CD4-positive, alpha-beta memory T cell (primary cell): ENCODE measurements at places on chromosomes 2 and 18. TPM values are rescaled to one million over a fixed set of nuclear protein-coding genes. Genes with fewer than 3 reads are reported as not detected.

GRCh38 chr2:44131177-44131576, 37.5 kb upstream of the PPM1B start:
- H3K27ac ChIP-seq: no peak overlapping the region
- H3K27me3 ChIP-seq: no peaks in the 10 kb centered on the region
- DNase-seq: no peak
- no peak overlapping the region for H3K4me3 ChIP-seq

SRD5A2 gene
- polyA plus RNA-seq: not detected

AQP4 gene
- not detected for polyA plus RNA-seq

DNA sequence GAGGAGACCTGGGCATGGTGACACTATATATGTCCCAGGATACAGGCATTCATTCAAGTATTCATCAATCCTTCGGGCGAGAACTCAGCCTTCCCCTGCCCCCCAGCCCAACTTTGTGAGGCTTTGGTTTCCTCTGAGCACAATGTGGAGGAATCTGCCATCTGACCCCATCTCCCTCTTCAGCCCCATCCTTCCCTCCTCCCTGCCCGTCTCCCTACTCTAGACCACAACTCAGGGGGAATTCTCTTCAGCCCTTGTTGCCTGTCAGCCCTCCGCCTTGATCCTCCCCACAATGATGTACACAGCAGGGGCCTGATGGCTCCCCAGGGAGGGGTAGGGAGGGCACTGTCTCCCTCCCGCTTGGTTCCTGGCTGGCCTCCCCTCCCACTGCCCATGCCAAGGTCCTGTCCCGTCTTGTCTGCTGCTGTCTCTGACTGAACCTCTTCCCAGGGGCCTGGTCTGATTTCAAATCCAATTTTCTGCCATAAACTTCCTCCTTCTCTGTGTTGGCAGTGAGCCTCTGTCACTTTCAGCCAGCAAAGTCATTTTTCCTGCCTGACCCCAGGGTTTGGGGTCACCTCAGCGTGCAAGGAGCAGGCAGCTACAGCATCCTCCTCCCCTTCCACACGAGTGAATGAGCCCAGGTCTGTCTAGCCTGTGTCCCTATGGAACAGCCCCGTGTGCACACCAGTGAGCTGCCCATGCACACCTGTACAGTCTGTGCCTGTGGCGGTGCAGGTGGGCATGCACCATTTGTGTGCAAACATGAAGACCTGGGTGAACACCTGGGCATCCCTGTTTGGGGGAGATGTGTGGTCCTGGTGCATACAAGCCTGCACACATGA, 197.3 kb downstream of the CELF4 start:
- H3K27me3 ChIP-seq: no peaks in the 10 kb centered on the region
- no peaks in the 10 kb centered on the region for H3K4me1 ChIP-seq
- no peak overlapping the region for H3K27ac ChIP-seq

DNA sequence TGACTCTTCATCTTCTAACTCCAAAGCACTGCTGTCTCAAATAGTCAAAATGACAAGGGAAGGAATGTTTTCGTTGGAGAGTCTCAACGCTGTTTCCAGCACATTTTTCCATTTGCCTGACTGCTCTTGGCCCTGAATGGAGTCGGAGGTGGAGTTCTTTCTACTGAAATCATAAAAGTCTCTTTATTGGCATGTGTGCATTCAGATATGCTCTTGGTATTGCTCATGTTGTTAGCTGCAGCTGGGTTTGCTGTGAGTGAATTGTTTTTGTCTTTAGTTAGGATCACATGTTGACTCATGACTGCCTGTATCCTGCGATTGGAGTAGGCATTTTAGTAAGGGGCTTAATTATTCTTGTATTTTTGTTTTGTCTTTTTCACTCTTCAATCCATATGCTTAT, 16.8 kb downstream of the TMEM17 start:
- no peak overlapping the region for H3K27ac ChIP-seq
- no peak for DNase-seq
- H3K36me3 ChIP-seq: no peaks in the 10 kb centered on the region
- H3K4me1 ChIP-seq: no peaks in the 10 kb centered on the region

DNA sequence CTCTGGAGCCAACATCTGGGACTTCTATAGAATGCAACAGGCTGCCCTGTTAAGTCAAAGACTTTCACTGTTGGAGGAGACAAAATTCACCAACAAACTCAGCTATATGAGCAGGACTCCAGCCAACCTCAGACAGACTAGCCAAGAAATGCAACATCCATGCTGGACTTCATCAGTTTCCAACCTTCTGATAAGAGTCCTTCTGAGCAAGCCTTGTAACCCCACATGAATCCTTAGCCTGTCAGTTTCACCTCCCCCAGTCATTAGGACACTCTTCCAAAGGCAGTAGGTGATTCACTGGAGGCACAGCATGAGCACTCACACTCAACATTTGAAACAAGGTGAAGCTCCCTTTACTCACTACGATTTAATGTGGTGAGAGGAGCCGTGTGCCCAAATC, 5.8 kb downstream of the TBC1D8 start:
- H3K4me3 ChIP-seq: no peak overlapping the region
- H3K36me3 ChIP-seq: no peaks in the 10 kb centered on the region
- no peak overlapping the region for H3K27ac ChIP-seq
- peaks cover 8% of the 10 kb centered on the region for H3K4me1 ChIP-seq
- no peaks in the 10 kb centered on the region for H3K27me3 ChIP-seq

DNA sequence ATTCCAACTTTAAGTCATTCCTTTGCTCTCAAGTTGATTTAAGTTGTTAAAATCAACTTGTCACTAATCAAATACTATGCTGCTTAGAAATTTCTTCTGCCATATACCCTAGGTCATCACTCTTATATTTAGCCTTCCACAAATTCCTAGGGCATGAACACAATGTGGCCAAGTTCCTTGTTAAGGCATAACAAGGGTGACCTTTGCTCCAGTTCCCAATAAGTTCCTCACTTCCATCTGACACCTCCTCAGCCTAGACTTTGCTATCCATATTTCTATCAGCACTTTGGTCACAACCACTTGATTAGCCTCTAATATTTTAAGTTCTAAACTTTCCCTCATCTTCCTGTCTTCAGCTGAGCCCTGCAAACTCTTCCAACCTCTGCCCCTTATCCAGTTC, 9.9 kb upstream of the TMEM37 start:
- H3K4me1 ChIP-seq: no peaks in the 10 kb centered on the region
- H3K4me3 ChIP-seq: no peak overlapping the region
- DNase-seq: no peak
- no peak overlapping the region for H3K27ac ChIP-seq
- H3K36me3 ChIP-seq: no peaks in the 10 kb centered on the region
- H3K27me3 ChIP-seq: no peaks in the 10 kb centered on the region

- peaks cover 16% of the 10 kb centered on the region for H3K4me1 ChIP-seq
- H3K4me3 ChIP-seq: no peak overlapping the region
- H3K36me3 ChIP-seq: no peaks in the 10 kb centered on the region
- H3K27ac ChIP-seq: peak overlapping the region; percentile 37
- no peaks in the 10 kb centered on the region for H3K27me3 ChIP-seq
These were observed 77.6 kb downstream of the AP1S3 start for GRCh38 chr2:223759569-223760430.

GRCh38 chr2:112714836-112715631, 5.8 kb upstream of the NT5DC4 start:
- no peaks in the 10 kb centered on the region for H3K36me3 ChIP-seq
- no peaks in the 10 kb centered on the region for H3K27me3 ChIP-seq
- H3K4me3 ChIP-seq: no peak overlapping the region
- no peaks in the 10 kb centered on the region for H3K4me1 ChIP-seq
- no peak for DNase-seq

CLHC1 gene
- polyA plus RNA-seq: 1.0 TPM

HOXD12 gene
- polyA plus RNA-seq: not detected

DNA sequence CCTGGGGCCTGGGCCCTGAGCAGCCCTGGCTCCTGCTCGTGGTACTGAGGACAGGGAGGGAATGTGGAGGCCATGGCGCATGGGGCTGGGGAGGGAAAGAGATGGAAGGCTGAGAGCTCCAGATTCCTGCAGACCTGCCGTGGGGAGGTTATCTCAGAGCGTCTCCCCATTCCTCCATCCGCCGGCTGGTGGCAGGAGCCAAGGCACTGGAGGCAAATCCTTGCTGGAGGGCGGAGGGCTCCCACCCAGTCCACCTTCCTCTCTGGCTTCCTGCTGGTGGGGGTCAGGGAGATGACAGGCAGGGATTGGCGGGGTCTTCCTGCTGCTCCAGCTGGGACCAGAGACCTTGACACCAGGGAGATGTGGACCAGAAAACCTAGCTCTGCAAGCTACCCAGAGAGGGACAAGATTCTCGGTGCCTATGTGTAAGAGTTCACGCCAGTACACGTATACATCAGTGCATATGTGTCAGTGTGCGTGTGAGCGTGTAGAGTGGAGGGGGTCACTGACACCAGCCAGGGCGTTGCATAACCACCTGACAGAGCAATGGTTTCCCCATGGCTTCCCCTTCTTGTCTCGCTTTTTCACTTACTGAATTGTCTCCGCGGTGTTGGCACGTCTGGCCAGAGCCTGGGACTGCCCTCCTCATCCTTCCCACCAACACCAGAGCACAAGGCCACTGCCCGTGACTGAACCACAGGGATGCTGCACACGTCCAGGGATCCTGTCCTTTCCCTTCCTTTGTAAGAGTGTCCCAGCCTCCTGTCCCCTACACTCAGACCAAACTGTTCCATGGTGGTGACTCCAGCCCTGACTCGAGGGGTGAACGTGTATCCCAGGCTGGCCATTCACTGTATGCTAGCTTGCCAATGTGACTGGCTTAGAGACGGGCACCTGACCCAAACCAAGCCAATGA, 15.8 kb upstream of the SEMA4C start:
- peaks cover 8% of the 10 kb centered on the region for H3K4me1 ChIP-seq
- H3K27me3 ChIP-seq: no peaks in the 10 kb centered on the region
- H3K27ac ChIP-seq: no peak overlapping the region
- H3K4me3 ChIP-seq: no peak overlapping the region

DNA sequence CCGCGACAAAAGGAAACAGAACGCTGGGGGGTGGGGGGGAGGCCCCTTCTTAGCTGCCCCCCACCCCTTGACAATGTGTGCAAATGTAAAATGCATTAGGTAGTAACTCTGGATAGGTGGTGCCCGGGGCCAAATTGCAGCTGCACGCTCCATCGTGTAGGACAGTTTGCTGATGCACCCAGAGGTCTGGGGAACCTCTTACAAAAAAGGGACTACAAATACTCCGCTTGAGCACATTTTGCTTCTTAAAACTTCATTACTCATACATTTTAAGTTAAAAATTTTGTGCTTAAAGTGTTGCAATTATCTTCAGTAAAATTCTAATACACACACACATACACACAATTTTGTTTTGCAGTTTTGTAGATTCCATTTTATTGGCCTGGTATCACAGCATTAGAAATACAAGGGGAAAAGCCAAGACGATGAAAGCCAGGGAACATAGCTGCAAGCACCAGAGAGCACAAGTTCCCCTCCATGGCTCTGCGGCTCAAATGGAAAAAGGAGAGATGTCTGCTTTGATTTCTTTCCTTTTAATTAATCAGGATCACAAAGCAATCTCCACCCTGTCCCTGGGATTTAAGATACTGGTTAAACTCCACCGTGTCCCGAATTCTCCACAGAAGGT, 582.1 kb downstream of the ZEB2 start:
- no peak overlapping the region for H3K4me3 ChIP-seq
- H3K4me1 ChIP-seq: peaks cover 17% of the 10 kb centered on the region
- no peak overlapping the region for H3K27ac ChIP-seq
- no peak for DNase-seq
- no peaks in the 10 kb centered on the region for H3K36me3 ChIP-seq
- peaks cover 12% of the 10 kb centered on the region for H3K27me3 ChIP-seq

DNA sequence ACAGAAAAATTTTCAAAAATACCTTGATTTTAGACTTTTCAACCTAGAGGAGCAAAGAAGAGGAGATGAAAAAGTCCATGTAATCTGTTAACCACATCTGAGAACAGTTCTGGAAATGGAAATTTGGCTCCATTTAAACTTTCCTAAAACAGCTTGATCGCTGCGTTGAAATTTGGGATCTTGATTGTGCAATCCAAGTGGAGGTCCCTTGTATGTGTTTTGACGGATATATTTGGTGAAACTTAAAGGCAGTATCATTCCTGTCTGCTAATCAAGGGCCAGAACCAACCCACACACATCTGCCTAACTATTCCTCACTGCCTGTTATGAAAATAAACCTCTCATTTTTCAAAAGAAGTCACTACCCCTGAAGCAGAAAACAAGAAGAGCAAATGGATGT, 46.6 kb downstream of the SPATS2L start:
- H3K27me3 ChIP-seq: no peaks in the 10 kb centered on the region
- DNase-seq: no peak
- H3K27ac ChIP-seq: no peak overlapping the region
- no peak overlapping the region for H3K4me3 ChIP-seq

- no peaks in the 10 kb centered on the region for H3K36me3 ChIP-seq
- no peaks in the 10 kb centered on the region for H3K27me3 ChIP-seq
- H3K4me1 ChIP-seq: no peaks in the 10 kb centered on the region
- no peak overlapping the region for H3K4me3 ChIP-seq
- H3K27ac ChIP-seq: no peak overlapping the region
These were observed 113.8 kb upstream of the SLC38A11 start for GRCh38 chr2:165069151-165069550.
